HFFc6 (cell line): ENCODE measurements at places on chromosomes 7 and 10. TPM values are rescaled to one million over a fixed set of nuclear protein-coding genes. Genes with fewer than 3 reads are reported as not detected.

GRCh38 chr7:135650831-135651573 lies 11.3 kb upstream of the STMP1 start:
- peak; percentile 90 for DNase-seq
- H3K4me3 ChIP-seq: peak overlapping the region; percentile 6; the same call in 1 of the 2 replicates
- no peaks in the 10 kb centered on the region; the same call in 1 of the 2 replicates for H3K36me3 ChIP-seq
- peaks cover 16% of the 10 kb centered on the region; the same call in 1 of the 2 replicates for H3K4me1 ChIP-seq
- peaks cover 2% of the 10 kb centered on the region; the same call in 1 of the 2 replicates for H3K27me3 ChIP-seq

DNA sequence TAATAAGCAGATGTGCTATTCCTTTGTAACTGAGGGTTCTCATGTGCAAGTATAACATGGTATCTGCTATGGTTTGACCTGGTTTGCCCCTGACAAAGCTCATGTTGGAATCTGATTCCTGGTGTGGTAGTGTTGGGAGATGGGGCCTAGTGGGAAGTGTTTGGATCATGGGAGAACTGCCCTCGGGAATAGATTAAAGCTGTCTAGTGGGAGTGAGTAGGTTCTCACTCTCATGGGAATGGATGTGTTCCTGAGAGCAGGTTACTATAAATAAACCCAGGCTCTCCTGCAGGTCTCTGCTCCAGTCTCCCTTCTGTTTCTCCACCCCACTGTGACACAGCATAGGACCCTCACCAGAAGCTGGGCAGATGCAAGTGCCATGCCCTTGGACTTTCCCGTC lies 97.7 kb downstream of the ATE1 start:
- no peaks in the 10 kb centered on the region for H3K36me3 ChIP-seq
- no peak overlapping the region for H3K27ac ChIP-seq
- H3K4me1 ChIP-seq: no peaks in the 10 kb centered on the region
- no peaks in the 10 kb centered on the region for H3K27me3 ChIP-seq
- no peak overlapping the region for H3K4me3 ChIP-seq

- no peaks in the 10 kb centered on the region for H3K36me3 ChIP-seq
- no peaks in the 10 kb centered on the region for H3K4me1 ChIP-seq
- DNase-seq: no peak
- no peaks in the 10 kb centered on the region; the same call in none of the 2 replicates for H3K27me3 ChIP-seq
- no peak overlapping the region for H3K27ac ChIP-seq
These were observed 127.4 kb downstream of the FAM53B start for GRCh38 chr10:124616836-124617130.

The FOXI2 gene
- total RNA-seq: not detected in 2 replicates

- no peak for DNase-seq
- H3K36me3 ChIP-seq: no peaks in the 10 kb centered on the region
- H3K4me3 ChIP-seq: no peak overlapping the region
- no peak overlapping the region for H3K27ac ChIP-seq
These were observed 61.8 kb upstream of the STEAP1 start for GRCh38 chr7:90092506-90092905.

DNA sequence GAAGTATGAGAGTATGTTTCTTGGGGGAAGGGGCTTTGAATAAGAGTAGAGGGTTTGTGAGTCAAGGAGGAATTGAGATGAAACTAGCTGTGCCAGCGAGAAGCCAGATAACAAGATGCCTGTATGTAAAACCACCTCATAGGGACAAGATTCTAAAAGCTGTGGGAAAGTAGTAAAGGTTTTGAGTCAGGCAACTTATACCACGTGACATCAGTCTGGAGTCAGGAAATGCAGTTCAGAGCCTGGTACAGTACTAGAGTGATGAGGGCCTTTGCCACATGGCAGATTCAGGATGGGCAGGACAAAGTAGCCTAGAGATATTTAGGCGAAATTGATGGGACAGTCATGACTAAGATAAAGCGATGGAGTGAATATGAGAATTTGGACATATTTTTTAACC lies 140.2 kb upstream of the PLXDC2 start:
- H3K4me3 ChIP-seq: no peak overlapping the region
- no peaks in the 10 kb centered on the region for H3K4me1 ChIP-seq
- H3K36me3 ChIP-seq: no peaks in the 10 kb centered on the region

The FKBP6 gene
- not detected in 3 replicates for total RNA-seq

The PAX4 gene
- not detected in 3 replicates for total RNA-seq

The ELN gene
- total RNA-seq: 5.9 and 25.8 TPM in 2 replicates

- no peak for DNase-seq
- H3K4me1 ChIP-seq: peaks cover 42% of the 10 kb centered on the region
- no peak overlapping the region for H3K4me3 ChIP-seq
- no peaks in the 10 kb centered on the region; the same call in 1 of the 2 replicates for H3K27me3 ChIP-seq
- H3K36me3 ChIP-seq: peaks cover 7% of the 10 kb centered on the region; the same call in 1 of the 2 replicates
- H3K27ac ChIP-seq: peak overlapping the region; percentile 15
These were observed 10.2 kb downstream of the KBTBD2 start for GRCh38 chr7:32881074-32881982.

DNA sequence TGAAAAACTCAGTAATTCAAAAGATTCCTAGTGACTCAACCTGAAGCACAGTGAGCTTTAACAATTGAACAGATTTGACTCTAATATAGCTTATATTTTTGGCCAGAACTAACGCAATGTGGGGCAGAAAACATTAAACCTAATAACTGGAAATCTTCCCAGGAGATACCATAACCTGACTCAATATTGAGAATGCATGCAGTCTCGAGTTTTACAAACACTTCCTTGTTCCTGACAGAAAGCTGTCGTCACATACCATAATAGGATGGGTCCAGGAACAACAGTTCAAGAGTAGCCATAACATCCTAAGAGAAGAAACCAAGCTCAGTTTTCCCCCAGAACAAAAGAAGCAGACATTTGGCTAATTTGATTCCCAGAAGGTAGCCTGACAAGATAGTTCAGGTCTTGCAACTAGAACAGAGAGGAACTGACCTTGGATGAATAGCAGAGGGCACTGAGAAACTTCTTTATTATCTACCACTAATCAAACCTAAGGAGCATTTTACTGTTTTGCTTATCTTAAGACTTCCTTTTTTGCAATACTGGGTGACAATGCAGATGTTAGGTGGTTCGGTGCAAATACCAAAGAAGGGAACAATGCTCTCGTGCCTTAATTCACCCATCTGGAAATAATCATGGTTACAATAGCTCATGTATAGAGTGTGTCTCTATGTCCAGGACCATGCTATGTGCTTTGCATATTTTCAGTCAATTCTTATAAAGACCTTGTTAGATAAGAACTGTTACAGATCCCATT lies 38.6 kb upstream of the ACSL5 start:
- H3K36me3 ChIP-seq: no peaks in the 10 kb centered on the region
- peaks cover 28% of the 10 kb centered on the region for H3K4me1 ChIP-seq
- peaks cover 10% of the 10 kb centered on the region for H3K27me3 ChIP-seq
- peak overlapping the region; percentile 64 for H3K4me3 ChIP-seq
- H3K27ac ChIP-seq: peak overlapping the region; percentile 80

The CALHM1 gene
- not detected in 3 replicates for total RNA-seq

DNA sequence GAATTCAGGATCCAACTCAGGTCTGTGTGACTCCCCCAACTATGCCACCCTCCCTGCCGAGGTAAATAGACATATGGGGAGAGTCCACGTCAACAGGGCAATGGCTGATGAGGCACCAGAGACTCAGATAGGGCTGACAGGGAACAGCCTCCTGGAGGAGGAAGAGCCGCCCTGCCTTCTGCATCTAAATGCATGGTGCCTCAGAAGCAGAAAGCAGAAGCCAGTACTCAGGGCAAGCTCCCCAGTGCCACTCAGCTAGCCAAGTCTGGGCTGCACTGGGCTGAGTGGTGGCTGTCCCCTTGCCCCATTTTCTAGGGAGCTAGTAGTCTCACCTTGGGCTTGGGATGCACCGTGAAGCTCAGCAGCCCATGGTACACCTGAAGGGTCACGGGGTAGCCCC lies 11.0 kb downstream of the RRP12 start:
- no peak for DNase-seq
- H3K27ac ChIP-seq: no peak overlapping the region
- no peak overlapping the region for H3K4me3 ChIP-seq
- H3K36me3 ChIP-seq: peaks cover 20% of the 10 kb centered on the region

The CYP3A4 gene
- total RNA-seq: not detected in 3 replicates

The DLX6 gene
- total RNA-seq: not detected in 3 replicates

The AUTS2 gene
- 0.17 to 0.19 TPM in 2 of 3 replicates, not detected in the other for total RNA-seq

GRCh38 chr10:13068071-13068470 lies 31.9 kb upstream of the OPTN start:
- no peaks in the 10 kb centered on the region for H3K36me3 ChIP-seq
- DNase-seq: no peak
- H3K4me3 ChIP-seq: no peak overlapping the region
- H3K27ac ChIP-seq: no peak overlapping the region
- peaks cover 25% of the 10 kb centered on the region for H3K27me3 ChIP-seq
- H3K4me1 ChIP-seq: peaks cover 5% of the 10 kb centered on the region; the same call in 1 of the 2 replicates

DNA sequence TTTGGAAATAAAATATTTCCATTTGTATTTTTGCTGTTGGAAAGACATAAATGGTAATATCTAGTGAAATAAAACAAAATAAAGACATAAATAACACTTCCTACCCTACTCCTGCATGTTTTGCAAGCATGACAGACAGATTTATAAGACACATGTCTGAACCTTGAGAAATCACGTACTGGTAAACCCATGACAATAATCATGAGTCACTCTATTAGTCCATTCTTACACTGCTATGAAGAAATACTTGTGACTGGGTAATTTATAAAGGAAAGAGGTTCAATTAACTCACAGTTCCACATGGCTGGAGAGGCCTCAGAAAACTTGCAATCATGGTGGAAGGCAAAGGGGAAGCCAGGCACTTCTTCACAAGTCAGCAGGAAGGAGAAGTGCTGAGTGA lies 942.2 kb downstream of the REEP3 start:
- H3K27ac ChIP-seq: no peak overlapping the region
- no peaks in the 10 kb centered on the region; the same call in 1 of the 2 replicates for H3K27me3 ChIP-seq
- H3K4me1 ChIP-seq: no peaks in the 10 kb centered on the region
- peaks cover 10% of the 10 kb centered on the region; the same call in 1 of the 2 replicates for H3K36me3 ChIP-seq
- DNase-seq: no peak

DNA sequence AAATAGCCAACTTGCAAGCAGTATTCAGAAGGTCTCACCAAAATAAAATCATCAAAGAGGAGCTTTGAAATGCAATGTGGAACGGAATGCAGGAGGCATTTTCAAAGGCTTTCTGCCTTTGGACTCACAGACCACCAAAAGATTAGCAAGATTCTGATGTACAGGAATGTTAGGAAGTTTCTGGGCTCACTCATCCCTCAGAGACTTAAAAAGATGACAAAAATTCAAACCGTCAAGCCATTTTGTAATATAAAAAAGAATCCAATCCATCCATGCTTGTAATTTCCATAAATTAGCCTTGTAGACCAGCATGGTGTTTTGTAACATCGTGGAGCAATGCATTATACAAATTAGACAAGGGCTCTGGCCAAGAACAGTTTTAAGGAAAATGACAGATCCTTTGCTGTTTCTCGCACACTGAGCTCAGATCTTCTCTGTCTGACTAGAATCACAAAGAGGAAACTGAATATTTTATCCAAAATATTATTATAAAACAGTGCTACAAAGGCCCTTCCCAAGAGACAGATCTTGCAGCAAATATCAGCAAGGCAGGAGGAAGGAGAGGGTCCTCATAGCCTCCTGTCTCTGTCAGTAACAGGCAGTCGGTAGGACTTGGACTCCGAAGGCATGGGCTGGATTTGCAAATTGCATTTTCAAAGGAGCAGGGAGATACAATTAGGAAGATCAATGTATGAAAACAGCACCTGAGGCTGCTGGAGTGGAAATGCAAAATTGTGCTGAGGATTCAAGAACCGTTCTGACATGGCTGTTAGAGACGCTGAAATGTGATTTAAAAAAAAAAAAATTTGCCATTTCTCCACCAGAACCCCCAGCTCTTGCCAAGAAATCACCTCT lies 57.4 kb upstream of the NRP1 start:
- no peak for DNase-seq
- no peak overlapping the region for H3K27ac ChIP-seq
- peaks cover 5% of the 10 kb centered on the region for H3K36me3 ChIP-seq
- H3K4me3 ChIP-seq: no peak overlapping the region
- peaks cover 4% of the 10 kb centered on the region for H3K4me1 ChIP-seq
- H3K27me3 ChIP-seq: no peaks in the 10 kb centered on the region; the same call in 1 of the 2 replicates

The SPDYE2 gene
- not detected in 3 replicates for total RNA-seq

The SDK1 gene
- not detected in 3 replicates for total RNA-seq

GRCh38 chr7:767580-767940 lies 40.5 kb upstream of the PRKAR1B start:
- H3K27ac ChIP-seq: no peak overlapping the region
- H3K27me3 ChIP-seq: peaks cover 4% of the 10 kb centered on the region; the same call in 1 of the 2 replicates
- peaks cover 22% of the 10 kb centered on the region for H3K36me3 ChIP-seq
- no peak overlapping the region for H3K4me3 ChIP-seq
- DNase-seq: no peak
- H3K4me1 ChIP-seq: no peaks in the 10 kb centered on the region

The RAB19 gene
- not detected in 2 replicates for total RNA-seq

GRCh38 chr7:101723835-101724234 lies 93.6 kb upstream of the CUX1 start:
- no peak for DNase-seq
- H3K4me3 ChIP-seq: no peak overlapping the region
- H3K27ac ChIP-seq: no peak overlapping the region
- H3K27me3 ChIP-seq: peaks cover 35% of the 10 kb centered on the region
- H3K36me3 ChIP-seq: peaks cover 11% of the 10 kb centered on the region
- no peaks in the 10 kb centered on the region for H3K4me1 ChIP-seq

The KRIT1 gene
- 24.2 to 27.0 TPM (median 26.8 TPM) in 3 replicates for total RNA-seq

DNA sequence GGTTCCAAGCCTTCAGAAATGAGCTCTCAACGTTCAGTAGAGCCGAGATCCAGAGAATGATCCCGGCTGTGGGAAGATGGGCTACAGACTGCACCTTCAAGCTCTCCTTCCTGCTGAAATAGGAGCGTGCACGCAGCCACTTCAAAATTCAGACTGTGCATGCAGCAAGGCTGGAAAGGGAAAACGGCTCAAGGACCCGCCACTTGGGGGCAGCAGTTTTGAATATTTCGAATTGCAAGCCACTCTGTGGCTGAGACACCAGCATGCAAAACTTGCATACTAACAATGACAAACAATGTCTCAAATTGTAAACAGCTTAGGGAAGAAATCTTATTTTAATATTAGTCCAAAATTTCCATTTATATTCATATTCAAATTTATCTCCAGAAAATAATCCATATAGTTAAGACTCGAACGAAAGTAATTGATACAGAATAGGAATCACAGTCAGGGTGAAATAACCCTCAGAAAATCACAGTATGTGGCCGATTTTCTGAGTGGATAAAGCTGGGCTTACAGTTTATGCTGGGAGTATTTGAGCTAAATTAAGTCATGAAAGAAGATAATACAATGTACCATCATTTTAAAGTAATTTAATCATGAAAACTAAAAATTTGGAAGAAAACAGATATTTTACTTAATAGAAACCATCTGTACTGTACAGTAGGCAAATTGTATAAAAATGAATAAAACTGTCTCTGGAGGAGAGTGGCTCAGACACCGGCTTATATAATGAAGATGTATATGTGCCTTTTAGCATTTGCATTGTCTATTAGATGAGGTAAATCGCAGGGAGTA lies 137.9 kb upstream of the MKI67 start:
- DNase-seq: peak; percentile 43
- no peaks in the 10 kb centered on the region for H3K36me3 ChIP-seq
- H3K4me1 ChIP-seq: no peaks in the 10 kb centered on the region
- no peak overlapping the region for H3K27ac ChIP-seq
- H3K4me3 ChIP-seq: no peak overlapping the region
- H3K27me3 ChIP-seq: peaks cover 3% of the 10 kb centered on the region; the same call in 1 of the 2 replicates

The VAX1 gene
- not detected in 3 replicates for total RNA-seq

The ZNF722 gene
- total RNA-seq: not detected in 3 replicates

The ZRANB1 gene
- total RNA-seq: 11.5 to 12.7 TPM (median 12.6 TPM) in 3 replicates

GRCh38 chr7:146115851-146116520 lies 615 bp upstream of the CNTNAP2 start:
- no peaks in the 10 kb centered on the region for H3K4me1 ChIP-seq
- H3K27me3 ChIP-seq: no peaks in the 10 kb centered on the region
- 0 out of 2 replicates have a peak, but pooled peaks cover 3% of the 10 kb centered on the region for H3K36me3 ChIP-seq
- no peak overlapping the region for H3K4me3 ChIP-seq
